ENCODE measurements at places on chromosomes 11 and 22.

GRCh38 chr22:37677493-37677974 is 2.1 kb downstream of the LGALS1 start:
- DNase-seq = no peak

- no peak for DNase-seq
Observed at GRCh38 chr22:31923747-31924146, 20.6 kb upstream of the YWHAH start.

GRCh38 chr11:13595166-13595565 is 73.3 kb upstream of the FAR1 start:
- peak; percentile 82 for DNase-seq

- peak; percentile 73 for DNase-seq
Observed at GRCh38 chr11:100930185-100930778, 199.3 kb downstream of the PGR start.

GRCh38 chr22:39514373-39514973 is 5.9 kb upstream of the ATF4 start:
- no peak for DNase-seq

GRCh38 chr11:48172818-48173609 is 43.6 kb upstream of the OR4B1 start:
- DNase-seq = peak; percentile 60

- no peak for DNase-seq
Observed at GRCh38 chr11:14322510-14322909, 36.5 kb downstream of the RRAS2 start.

- DNase-seq = peak; percentile 51
Observed at GRCh38 chr22:45969414-45969799, 7.6 kb downstream of the WNT7B start.

- DNase-seq = no peak
Observed at GRCh38 chr11:62613291-62613778, 278 bp downstream of the ROM1 start.

DNA sequence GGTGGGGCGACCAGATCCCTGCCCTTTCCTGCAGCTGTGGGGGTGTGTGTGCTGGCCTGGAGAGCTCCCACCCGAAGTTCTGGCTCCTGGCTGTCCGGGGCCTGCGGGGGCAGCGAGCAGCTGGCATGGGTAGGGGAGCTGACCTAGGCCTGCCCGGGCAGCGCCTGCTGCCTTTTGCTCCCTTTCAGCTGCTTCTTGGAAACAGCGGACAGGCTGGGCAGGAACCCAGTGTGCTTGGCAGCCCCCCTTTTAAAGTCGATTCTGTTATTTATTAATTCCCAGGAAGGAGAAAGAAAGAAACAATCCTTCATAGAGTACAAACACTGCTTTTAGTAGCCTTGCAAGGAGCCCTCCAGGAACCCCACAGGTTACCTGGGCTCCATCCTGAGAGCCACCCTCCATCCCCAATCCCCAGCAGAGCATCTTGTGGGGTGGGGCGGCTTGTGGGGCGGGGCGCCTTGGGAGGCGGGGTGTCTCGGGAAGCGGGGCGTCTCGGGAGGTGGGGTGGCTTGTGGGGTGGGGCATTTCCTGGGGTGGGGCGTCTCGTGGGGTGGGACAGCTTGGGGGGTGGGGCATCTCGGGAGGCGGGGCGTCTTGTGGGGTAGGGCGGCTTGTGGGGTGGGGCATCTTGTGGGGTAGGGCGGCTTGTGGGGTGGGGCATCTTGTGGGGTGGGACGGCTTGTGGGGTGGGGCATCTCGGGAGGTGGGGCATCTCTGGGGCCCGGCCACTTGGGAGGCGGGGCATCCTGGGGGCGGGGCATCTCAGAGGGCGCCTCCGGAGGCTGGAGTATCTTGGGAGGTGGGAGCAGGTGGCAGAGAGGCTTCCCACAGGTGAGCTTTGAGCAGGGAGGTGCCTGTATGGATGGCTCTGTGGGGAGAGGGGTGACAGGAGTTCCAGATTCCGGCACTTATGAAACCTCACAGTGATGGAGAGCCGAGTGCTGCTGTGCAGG is 7.0 kb downstream of the CD81 start:
- DNase-seq = no peak

DNA sequence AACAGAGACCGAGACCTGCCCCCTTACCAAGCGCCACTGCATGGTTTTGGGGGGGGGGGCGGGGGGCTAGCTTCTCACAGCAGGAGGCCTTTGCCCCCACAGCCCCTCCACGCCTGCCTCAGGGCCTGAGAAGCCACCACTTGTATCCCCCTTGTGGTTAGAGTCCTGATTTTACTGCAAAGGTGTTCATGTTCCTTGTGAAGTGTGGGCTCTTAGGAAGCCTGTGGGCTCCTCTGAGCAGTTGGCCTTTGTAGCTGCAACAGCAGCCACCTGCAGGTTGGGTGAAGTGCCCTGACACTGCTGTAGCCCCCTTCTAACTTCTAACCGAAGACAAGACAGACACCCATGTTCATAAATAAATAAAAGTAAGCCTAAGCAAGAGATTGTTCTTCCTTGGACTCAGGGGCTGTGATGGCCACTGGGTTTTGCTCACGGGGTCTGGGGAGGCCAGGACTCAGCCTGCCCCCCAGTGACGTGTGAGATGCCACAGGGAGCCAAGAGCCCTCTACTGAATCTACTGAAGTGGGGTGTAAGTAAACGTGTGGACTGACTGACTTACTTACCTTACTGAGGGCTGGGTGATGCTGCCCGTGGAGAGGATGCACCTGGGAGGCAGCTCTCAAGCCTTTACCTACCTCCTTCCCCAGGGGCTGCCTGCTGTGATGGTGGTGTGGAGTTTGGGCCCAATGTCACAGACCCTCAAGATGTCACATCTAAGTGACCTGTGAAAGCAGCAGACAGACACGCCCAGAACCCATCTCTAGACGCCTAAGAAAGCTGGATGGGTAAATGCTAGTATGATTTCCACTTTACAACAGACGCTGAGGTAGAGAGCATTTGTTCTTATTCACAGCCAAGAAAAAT is 25.8 kb downstream of the USP35 start:
- no peak for DNase-seq

DNA sequence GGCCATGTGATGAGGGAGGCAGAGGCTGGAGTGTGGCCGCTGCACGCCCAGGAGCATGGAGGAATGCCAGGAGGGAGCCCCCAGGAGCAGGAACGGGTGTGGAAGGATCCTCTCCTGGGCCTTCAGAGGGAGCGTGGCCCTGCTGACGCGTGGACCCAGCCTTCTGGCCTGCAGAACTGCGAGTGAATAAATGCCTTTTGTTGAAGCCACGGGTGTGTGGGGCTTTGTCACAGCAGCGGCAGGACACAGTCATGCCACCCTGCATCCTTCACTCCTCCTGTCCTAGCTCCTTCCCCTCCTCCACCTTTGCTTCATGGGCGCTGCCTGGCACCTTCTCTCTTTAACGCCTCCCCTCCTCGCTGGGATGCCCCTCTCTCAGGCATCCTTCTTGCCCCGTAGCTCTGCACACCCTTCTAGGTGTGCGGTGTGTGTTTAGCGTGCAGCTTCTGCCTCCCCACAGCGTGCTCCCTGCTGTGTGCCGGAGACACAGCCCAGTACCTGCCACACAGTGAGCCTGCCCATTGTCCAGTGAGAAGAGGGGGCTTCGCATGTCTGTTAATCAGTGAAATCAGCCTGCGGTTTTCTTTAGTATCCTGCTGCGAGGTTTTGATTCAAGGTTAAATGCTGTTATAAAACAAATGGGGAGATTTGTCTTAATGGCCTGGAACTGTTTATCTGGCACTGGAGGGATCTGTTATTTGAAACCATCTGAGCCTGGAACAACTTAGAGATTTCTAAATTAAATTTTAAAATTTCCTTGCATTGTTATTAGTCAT is 459.6 kb downstream of the TBC1D22A start:
- DNase-seq = no peak

DNA sequence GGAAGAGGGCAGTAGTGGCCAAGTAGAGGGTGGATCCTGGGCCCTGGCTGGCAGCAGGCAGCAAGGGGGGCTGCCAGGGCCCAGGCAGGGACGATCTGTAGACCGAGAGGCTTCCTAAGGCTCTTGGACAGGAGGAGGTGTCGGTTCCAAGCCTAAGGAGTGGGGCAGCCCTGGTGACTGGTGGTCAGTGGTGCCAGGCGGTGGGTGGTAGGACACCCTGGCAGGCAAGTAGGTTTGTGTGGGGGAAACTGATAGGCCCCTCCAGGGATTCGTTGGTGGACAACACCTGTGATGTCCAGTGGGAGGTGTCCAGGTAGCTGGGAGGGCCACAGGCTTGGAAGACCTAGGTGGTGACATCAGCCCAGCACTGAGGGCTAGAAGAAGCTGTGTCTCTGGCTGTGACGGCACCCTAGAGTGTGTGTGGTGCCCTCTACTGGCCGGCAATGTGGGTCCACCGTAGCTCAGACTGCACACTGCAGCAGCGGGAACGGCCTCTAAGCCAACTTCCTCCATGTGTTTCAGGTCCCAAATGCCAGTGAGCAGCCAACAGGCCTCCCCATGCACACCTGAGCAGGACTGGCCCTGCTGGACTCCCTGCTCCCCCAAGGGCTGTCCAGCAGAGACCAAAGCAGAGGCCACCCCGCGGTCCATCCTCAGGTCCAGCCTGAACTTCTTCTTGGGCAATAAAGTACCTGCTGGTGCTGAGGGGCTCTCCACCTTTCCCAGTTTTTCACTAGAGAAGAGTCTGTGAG is 9.4 kb upstream of the SAMM50 start:
- peak; percentile 55 for DNase-seq

GRCh38 chr22:30868663-30869385 is 99.8 kb downstream of the MORC2 start:
- no peak for DNase-seq

- no peak for DNase-seq
Observed at GRCh38 chr11:117646411-117646810, 150.6 kb downstream of the DSCAML1 start.

- no peak for DNase-seq
Observed at GRCh38 chr11:117605331-117605730, 191.7 kb downstream of the DSCAML1 start.

- DNase-seq = no peak
Observed at GRCh38 chr11:117068303-117068860, 29.8 kb downstream of the SIK3 start.

DNA sequence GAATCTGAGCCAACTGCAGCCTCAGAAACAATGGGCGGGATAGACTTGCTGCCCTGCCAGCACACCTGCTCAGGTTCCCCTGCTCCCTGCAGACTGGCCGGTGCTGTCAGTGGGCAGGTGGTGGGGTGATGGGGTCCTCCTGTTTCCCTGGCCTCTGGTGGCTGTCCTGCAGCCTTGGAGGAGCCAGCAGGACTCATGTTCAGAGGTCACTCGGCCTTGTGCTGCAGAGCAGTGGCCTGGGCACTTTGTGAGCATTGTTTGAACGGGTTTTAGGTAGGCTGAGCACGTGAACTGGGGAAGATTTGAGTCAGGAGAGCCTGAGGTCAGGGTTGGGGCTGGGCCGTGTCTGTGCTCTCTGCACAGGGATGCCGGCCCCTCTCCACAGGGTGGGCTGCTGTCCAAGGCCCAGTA is 17.6 kb downstream of the PPIL2 start:
- no peak for DNase-seq

DNA sequence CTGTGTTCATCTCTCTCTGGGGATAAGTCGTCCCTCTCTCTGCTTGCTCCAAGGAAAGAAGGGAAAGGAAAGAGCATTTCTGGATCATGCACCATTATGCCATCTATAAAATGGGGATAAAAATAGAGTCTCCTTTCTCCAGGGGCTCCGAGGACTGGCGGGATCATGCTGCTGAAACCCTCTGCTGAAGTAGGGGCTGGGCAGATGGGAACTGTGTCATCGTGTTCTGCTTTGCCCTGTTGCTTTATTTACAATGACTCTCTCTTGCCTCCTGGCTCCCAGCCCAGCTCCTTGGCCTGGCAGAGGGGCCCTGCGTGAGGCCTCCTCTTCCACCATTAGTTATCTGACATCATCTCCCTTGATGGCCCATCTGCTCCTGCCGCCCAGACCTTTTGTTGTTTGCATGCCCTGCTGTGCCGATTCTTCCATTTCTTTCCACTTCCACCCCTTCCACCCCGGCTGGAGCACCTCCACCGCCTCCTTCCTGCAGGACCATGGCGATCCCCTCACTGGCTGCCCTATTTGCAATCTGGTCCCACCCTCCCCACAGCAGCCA is 200.9 kb downstream of the MYO18B start:
- DNase-seq = no peak

GRCh38 chr22:42080287-42080686 is 787 bp downstream of the SMDT1 start:
- peak; percentile 28 for DNase-seq

- DNase-seq = peak; percentile 80
Observed at GRCh38 chr11:130908770-130909625, 7.3 kb downstream of the SNX19 start.

DNA sequence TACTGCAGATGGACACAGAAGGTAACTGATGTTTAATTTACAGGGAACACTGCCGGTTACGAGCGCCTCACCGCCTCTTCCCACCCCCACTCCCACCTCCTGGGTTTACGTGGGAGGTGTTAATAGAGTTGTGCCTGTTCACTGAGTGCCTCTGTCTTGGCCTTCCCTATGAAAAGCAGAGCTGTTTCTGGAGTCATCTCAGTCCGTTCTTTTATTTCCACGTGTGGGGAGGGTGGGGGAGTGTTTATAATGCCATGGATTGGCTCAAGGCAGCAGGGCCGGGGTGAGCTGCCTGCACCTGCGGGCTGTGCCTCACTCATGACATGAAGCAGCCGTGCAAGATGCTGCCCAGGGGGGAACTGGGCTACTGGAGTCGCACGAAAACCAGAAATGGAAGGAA is 322.7 kb downstream of the CADM1 start:
- no peak for DNase-seq

DNA sequence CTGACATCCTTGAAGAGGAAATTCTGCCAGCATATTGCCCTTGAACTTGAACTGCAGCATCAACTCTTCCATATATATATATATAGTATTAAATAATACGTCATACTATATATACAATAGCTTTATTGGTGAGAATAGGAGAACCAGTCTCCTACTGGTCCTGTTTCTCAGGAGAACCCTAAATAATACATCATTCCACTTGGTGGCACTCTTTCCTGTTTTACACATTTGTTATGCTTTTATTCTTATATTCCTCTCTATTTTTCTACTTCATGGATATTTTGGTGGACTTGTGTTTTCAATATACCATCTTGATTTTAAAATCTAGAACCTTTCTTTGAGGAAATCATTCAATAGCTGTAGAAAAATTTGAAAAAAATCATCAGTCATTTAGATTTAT is 193.3 kb downstream of the TRPC6 start:
- no peak for DNase-seq

- no peak for DNase-seq
Observed at GRCh38 chr11:116690611-116691010, 82.2 kb downstream of the BUD13 start.

DNA sequence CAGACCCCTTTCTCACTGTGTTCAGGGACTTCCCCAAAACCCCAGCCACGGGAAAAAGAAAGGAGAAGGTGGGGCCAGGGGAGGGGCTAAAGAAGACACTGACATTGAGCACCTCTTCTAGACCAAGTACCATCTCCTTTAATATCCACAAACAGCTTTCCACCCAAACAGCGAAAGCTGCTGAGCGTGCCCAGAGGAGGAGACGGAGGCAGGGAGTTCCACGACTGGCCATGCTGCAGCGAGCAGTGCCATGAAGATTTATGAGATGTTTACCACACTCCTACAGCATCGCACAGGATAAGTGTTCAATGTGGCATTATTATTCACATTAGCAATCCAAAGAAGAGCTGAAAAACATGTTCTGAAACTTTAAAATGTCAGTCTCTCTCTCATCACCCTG is 127.4 kb downstream of the LARGE1 start:
- DNase-seq = no peak
